ENCODE measurements at places on chromosomes 6 and 20.

- peak; percentile 73 for DNase-seq
Measured at GRCh38 chr20:33675136-33675959, 1.1 kb upstream of the NECAB3 start.

- no peak for DNase-seq
Measured at GRCh38 chr6:78709021-78709420, 158.3 kb upstream of the IRAK1BP1 start.

- no peak for DNase-seq
Measured at GRCh38 chr20:48411919-48412522, 415.8 kb downstream of the PREX1 start.

DNA sequence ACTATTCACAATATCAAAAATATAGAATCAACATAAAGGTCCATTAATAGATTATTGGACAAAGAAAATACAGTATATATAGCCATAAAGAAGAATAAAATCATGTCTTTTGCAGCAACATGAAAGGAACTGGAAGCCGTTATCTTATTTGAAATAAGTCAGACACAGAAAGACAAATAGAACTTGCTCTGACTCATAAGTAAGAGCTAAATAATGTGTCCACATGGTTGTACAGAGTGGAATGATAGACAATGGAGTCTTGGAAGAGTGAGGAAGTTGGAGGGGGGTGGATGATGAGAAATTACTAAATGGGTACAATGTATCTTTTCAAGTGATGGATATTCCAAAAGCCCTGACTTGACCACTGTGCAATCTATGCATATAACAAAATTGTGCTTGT, 613.5 kb downstream of the PHF3 start:
- no peak for DNase-seq

DNA sequence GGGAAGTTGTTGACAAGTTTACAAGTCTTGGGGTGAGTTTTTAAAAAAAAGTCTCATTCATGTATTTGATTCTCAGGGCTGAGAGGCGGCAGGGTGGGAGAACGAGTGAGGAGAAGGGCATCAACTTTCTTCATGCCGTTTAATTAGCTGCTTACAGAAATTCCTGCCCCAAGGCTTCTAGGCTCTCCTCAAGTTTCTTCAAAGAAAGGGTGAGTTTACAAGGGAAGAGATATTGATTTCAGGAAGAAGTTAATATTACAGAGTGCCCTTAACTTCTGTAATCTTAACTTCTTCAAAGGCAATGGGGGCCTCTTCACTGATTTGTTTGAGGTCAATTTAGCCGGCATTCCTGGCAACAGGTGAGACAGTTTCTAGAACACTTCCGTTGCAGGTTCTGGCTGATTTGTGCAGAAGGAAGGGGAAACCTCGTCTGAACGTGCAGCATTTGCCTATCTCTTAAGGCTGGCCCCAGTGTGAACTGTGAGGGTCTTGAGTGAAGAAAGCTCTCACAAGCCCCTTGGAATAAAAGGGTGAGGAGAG, 3.4 kb upstream of the COL12A1 start:
- DNase-seq = no peak
